AML-193 (cell line): ENCODE measurements at places on chromosomes 2 and 18.

- no peak for DNase-seq
These were observed 265.1 kb upstream of the SIX2 start for GRCh38 chr2:45274250-45274926.

GRCh38 chr2:75199428-75200011 lies at the start of gene TACR1:
Gene TACR1 (minus strand): TSS chr2:75199520. CDS start chr2:75198934, 586 bp downstream.
- no peak for DNase-seq

GRCh38 chr2:36441816-36442215 lies 86.2 kb downstream of the CRIM1 start:
- DNase-seq: no peak

- no peak for DNase-seq
These were observed 74.9 kb upstream of the AGAP1 start for GRCh38 chr2:235418918-235419317.

- DNase-seq: peak; percentile 8
These were observed 201.8 kb upstream of the GALNT5 start for GRCh38 chr2:157055660-157056199.

- DNase-seq: no peak
These were observed 33.1 kb downstream of the EN1 start for GRCh38 chr2:118814368-118814767.

DNA sequence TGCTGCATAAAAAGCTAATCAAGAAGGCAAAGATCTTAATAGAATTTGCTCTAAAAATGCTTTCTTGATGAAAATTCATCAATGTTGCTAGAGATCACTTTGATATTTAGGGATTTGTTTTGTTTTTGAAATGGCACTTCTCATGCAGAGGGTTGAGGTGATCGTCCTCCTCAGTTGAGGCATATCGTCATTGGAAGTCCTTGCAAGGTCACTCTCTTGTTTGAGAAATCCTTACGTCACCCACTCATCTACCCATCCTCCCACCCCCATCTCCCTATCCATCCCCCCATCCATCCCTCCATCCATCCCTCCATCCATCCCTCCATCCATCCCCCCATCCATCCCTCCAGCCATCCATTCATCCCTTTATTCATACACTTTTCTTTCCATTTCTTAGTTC lies 133.7 kb downstream of the THNSL2 start:
- no peak for DNase-seq

DNA sequence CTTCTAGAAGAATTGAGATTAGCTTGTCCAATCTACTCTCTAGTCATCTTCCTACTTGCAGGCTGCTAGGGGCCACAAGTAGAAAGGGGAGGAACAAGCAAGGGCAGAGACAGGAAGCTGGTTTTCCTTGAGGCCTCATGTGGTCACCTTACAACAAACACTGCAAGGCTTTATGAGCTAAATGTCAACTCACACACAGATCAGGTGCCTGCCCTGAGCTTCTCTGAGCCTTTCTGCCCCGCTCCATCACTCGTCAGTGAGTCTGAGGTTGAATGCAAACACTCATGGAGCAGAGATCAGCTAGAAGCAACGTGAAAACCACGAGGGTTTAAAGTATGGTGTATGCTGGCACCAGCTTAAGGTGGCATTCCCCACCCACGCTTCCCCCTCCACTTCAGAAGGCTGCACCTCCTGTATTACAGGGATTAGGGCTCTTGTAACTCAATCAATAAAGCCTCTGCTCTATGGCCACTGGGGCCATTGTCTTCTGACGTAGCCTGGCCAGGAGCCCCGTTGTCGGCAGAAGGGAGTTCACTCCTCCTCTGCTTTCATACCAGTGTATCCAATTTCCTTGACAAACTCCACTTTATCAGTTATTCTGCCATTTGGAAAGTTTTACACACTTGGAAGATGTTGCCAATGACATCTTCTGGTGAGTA lies 5.4 kb upstream of the CRYGC start:
- DNase-seq: peak; percentile 35

DNA sequence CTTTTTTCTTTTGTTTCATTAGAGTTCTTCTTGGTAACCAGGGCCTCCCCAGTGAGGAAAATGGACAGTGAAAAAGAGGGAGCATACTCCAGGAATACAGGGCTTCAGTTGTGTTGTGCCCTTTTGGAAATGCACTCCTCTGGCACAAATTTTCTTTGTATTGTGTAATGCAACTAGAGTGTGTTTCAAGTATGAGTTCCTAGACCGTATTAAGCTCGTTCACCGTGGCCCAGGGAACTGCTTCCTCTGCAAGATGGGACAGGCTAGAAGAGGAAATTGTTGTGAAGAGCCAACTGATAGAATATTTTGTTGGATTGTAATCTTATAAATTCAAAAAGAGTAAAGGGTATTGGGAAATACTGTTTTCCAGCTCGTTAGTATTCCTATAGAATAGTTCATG lies 137.2 kb upstream of the TTC39C start:
- DNase-seq: no peak

DNA sequence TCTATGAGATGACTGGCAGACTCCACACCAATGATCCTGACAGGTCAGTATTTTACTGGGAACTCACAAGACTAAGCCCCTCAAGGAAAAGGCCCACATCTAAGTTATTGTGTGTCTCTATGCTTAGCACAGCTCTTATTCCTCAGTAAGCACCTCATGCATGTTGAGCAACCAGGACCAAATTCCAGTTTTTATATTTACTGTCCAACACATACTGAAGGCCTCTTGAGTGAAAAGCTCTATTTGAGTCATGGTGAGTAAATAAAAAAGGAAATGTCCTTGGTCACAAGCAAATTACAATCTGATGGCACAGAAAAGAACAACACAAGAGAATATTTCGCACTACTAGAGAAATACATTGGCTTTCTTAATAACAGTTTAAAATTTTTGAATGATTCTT lies 87.9 kb upstream of the ETAA1 start:
- DNase-seq: no peak
